ENCODE measurements at places on chromosomes 1 and 21.

DNA sequence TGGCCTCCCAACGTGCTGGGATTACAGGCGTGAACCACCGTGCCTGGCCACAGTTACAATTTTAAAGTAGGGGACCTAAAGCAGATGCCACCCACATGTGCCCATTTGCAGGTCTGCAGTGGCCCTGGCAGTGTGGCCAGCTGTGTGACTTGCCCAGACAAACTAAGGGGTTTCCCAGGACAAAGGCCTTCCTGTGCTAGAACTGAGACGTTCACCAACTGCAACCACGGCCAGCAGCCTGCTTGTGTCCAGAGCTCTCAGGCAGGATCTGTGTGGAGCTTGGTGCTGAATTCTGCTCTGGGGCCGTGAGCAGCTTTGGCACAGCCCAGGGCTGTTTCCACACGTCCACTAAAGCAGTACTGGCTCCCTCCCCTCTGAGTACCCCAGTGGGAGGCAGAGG is 10.6 kb upstream of the PTTG1IP start:
- no peak for DNase-seq

DNA sequence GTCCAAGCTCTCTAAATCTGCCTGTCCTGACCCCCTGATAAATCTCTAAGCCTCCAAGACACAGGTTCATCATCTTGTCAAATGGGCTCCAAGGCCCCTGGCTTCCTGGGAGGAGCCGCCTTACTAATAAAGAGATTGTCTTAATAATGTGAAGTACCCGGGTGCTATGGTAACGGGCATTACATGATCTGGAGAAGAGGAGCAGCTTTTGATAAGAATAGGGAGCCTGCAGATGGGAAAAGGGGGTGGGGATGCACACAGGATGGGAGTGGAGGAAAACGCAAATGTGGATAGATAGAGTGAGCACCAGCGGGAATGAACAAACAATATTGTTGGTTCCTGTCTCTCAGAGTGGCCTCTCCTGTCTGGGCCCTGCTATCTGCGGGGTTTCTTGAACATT is 11.9 kb upstream of the RXRG start:
- no peak for DNase-seq

DNA sequence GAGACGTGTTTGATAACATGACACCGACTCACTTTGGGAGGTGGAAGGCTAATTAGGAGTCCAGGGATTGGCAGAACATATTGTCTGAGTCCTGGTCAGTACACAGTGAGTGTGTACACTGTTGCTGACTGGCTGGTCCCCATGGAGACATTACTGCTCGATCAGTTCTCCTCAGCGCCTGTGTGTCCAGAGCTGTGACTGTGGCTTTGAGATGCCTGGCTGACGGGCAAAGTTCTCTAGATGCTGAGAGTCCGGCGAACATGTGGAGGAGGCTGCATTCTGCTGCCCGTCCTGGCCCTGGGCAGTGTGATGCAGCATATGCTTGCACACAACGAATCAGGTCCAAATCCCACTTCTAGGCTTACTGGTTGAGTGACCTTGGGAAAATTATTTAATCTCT is 280.1 kb upstream of the ST6GALNAC5 start:
- DNase-seq, result no peak

DNA sequence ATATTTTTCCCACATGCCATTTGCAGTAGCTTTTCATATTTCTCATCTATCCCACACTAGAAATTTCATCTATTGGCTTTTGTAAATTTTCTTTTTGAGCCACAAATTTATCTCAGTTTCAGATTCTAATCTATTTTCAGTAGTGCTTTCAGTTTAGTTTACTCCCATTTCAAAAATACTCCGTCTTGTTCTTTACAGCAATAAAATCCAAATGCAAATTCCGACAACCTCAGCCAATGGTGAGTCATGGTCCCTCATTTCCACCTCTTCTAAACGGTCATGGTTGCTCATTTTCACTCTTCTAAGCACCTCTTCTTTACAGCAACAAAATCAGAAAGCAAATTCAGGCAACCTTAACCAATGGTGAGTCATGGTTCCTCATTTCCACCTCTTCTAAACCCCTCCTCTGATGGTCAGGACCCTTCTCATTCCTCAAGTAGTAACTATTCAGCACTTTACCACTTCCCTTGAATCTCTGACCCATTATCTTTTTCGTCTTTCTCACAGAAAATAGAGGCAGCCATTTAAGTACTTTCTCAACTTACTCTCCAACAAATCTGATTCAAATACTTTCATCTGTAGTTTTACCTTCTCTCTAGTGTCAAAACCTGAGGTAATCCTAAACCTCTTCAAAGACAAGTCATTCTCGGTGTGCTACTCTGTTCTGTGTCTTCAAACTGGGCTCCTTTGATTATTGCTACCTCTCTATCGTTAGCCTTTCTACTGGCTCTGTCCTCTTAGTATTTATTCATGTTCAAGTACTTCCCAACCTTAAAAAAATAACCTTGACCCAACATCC is 34.4 kb downstream of the C21orf91 start:
- no peak for DNase-seq

- peak; percentile 29 for DNase-seq
These were observed 662.9 kb downstream of the PLPP3 start for GRCh38 chr1:55916481-55916880.

DNA sequence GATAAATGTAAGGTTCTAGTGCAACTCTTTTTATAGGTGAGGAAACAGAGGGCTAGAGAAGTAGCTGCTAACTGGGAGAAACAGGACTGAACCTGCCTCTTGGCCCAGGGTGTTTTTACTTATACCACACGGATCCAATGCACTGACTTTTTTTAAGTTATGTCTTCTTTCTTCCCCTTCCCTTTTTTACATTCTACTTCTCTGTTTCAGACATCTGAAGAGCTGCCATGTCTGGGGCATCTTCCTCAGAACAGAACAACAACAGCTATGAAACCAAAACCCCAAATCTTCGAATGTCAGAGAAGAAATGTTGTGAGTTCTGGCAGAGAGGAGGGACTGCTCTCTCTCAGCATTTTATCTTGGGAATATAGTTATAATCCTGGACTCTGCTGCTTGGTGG is 1.4 kb downstream of the PFKFB2 start:
- no peak for DNase-seq

- DNase-seq, result no peak
These were observed 188.6 kb downstream of the DSCAM start for GRCh38 chr21:40658311-40658710.

- no peak for DNase-seq
These were observed 45.3 kb downstream of the PUM1 start for GRCh38 chr1:31020007-31020790.

DNA sequence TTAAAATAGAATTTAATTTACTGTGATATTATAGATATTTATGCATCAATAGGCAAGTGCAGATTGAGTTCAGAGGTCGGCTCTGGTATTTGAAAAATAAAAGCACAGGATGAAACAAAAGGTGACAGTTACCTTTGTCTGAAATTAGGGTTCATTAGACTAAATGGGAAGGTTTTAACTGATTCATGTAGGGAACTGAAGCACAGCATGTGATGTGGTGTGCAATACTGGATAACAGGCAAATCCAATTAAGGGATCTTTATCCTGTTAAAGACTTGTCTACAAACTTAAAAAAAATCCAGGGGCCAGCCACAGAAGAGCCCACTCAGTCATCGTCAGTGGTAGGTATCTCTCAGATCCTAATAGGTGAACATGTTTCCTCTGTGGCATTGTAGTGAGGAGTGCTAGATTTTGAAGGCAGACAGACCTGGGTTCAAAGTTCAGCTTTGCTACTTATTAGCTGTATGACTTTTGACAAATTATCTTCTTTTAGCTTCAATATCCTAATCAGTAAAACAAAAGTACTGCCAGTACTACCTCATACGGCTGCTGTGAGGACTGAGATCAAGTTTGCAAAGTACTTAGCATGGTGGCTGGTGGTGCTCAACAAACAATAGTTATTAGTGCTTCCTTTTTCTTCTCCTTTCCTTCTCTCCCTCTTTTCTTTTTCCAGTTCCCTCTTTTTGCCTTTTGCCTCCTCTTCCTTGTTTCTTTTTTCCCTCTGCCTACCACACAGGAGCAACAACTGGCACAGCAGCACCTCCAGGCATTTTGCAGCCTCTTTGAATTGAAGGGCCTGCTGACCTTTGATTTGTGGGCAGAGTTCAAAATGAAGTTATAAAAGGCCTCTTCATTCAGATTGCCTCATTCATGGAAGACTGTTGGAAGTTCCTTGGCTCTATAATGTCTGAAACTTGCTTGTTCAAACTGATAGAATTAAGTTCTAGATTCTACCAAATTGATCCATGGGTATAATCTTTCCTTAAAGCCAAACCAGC is 44.9 kb upstream of the FOXD3 start:
- no peak for DNase-seq

GRCh38 chr1:224542783-224543440 is 73.2 kb upstream of the CNIH3 start:
- peak; percentile 96 for DNase-seq

GRCh38 chr21:42353623-42354022 is 2.8 kb upstream of the TFF2 start:
- no peak for DNase-seq

DNA sequence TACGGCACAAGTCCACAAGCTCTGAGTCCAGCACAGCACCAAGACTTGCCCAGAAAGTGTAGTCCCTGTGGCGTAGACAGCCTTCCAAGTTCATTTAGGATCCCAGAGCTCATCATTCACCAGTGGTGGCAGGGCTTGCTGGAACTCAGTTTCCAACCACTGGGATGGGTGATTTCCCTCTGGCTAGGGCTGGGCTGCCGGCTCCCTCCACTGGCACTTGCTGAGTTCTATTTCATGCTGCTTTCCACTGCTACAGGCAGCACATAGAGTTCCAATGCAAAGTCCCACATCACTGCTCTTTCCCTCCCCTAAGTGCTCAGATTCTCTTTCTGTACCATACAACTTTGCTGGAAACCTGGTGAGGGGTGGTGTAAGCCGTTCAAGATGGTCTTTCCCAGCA is 510.3 kb upstream of the TMPRSS15 start:
- DNase-seq, result no peak

- no peak for DNase-seq
These were observed 66.5 kb upstream of the KCNJ6 start for GRCh38 chr21:37982496-37983318.

GRCh38 chr1:41380979-41381691 is 19.9 kb downstream of the FOXO6 start:
- DNase-seq, result no peak

DNA sequence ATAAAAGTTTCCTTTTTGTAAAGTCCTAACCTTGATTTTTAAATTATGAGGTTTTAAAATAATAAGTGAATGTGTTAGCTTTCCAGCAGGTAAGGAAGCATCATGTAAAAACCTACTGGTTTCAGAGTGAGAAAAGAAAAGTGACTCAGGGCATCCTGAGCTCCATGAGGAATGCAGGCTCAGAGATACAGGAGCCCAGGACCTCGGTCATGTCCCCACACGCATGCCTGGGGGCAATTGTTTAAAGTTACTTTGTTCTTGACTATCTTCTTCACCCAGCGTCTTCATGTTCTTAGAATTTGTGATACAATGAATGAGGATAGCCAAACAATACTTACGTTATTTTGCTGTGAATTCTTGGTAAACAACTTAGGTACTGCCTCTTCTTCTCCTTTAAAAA is 117.4 kb upstream of the PLPPR5 start:
- DNase-seq, result no peak

DNA sequence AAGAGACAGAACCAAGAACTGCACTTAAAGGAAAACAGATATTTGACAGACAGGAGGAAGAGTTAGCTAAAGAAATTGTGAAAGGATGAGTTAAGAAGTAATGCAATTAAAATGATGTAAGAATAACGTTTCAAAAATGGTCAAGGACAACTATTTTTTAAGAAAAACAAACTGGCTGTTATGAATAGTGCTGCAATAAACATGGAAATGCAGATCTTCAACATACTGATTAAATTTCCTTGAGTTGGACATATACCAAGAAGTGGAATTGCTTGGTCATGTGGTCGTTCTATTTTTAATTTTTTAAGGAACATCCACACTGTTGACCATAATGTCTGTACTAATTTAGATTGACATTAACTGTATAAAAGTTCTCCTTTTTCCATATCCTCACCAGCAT is 23.1 kb upstream of the PHTF1 start:
- DNase-seq, result no peak

DNA sequence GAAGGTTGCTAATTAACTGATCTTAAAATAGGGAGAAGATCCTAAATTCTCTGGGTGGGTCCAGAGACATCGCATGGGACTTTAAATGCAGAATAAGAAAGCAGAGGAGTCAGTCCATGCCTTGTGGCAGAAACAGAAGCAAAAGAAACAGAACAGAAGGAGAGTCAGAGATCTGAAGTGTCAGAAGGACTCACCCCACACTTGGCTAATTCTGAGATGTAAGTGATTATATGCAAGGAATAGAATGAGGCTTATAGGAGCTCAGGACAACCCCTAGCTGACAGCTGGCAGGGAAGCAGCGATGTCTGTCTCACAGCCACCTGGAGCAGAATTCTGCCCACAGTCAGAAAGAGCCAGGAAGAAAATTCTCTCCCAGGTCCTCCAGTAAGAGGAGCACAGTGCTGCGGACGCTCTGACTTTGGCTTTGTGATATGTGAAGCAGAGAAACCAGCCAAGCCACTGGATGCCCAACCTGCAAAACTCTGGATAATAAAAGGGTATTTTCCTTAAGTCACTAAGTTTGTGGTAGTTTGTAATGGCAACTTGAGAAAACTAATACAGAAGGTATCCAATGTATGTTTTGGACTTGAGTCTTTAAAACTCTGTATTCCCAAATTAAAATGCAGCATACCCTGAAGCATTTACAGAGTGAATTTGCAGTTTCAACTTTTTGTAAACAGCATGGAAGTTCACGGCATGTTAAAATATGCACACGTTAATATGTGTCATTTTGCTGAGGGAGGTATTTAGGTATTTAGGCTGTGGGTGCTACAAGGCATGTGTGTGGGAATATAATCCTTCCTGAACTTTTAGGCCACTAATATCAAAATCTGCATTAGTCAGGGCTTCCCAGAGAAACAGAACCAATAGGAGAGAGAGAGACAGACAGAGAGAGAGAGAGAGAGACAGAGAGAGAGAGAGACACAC is 388.5 kb downstream of the PCP4 start:
- no peak for DNase-seq

GRCh38 chr1:70899735-70900134 is 147.9 kb downstream of the PTGER3 start:
- DNase-seq, result no peak

DNA sequence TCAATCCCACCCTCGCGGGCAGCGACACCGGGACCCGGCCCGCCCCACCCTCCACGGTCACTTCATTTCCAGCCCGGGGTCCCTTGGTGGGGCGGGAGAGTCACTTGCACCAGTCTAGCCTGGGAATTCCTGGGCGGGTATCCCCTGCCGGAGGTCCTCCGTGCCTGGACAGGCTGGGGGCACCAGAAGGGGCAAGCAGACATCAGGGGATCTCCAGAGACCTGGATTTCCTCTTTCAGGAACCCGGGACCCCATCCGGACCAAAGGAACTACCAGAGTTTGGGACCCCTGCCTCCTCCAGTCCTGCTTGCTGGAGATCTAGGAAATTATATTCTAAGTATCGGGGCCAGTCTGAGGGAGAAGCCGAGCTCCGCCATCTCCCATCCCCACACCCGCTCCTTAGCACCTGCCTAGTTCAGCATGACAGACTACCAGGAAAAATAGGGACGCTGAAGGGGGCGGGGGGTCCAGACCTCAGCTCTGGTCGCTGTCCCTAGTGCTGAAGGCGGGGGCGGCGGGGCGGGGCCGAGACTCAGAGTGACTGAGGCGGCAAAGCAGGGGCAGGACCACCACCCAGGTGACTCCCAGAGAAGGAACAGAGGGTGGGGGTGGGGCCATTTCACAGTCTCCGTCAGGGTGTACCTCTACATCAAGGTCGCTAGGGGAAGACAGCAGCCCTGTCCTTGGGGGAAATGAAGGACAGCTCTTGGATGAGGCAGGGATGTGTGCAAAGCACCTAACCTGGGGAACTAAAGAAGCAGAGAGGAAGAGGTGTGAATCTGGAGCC is 832 bp downstream of the HCN3 start:
- DNase-seq, result no peak

All from HFF-Myc (cell line).